Mammary microvascular endothelial cell (primary cell): ENCODE measurements at places on chromosomes 2 and 18. TPM values are rescaled to one million over a fixed set of nuclear protein-coding genes. Genes with fewer than 3 reads are reported as not detected.

The COL6A3 gene
- 3.0 and 4.3 TPM in 2 replicates for total RNA-seq

The TDRD15 gene
- total RNA-seq: not detected in 2 replicates

The STARD6 gene
- total RNA-seq: not detected in 2 replicates

The GATA6 gene
- 2.0 and 3.8 TPM in 2 replicates for total RNA-seq

The CYS1 gene
- total RNA-seq: 1.3 TPM in 1 of 2 replicates, not detected in the other

The GAREM1 gene
- 0.39 and 0.53 TPM in 2 replicates for total RNA-seq

The FAP gene
- total RNA-seq: 12.9 and 16.5 TPM in 2 replicates

The SEC11C gene
- total RNA-seq: 33.4 and 40.2 TPM in 2 replicates

The LTBP1 gene
- total RNA-seq: 27.4 and 27.5 TPM in 2 replicates

The COLEC11 gene
- total RNA-seq: 0.25 TPM in 1 of 2 replicates, not detected in the other

The ZNF396 gene
- total RNA-seq: 0.67 TPM in 1 of 2 replicates, not detected in the other

The CXCR2 gene
- total RNA-seq: not detected in 2 replicates

The TSPYL6 gene
- not detected in 2 replicates for total RNA-seq

The SATB2 gene
- 0.60 and 4.5 TPM in 2 replicates for total RNA-seq

The CFAP221 gene
- 0.07 TPM in 1 of 2 replicates, not detected in the other for total RNA-seq

The COL4A4 gene
- under 0.01 TPM in 1 of 2 replicates, not detected in the other for total RNA-seq

The ELP2 gene
- total RNA-seq: 37.4 and 45.5 TPM in 2 replicates

The ZSWIM2 gene
- not detected in 2 replicates for total RNA-seq

The CCDC74B gene
- 0.93 and 1.8 TPM in 2 replicates for total RNA-seq

The KCNG2 gene
- not detected in 2 replicates for total RNA-seq

The VSNL1 gene
- not detected in 2 replicates for total RNA-seq

The GKN1 gene
- not detected in 2 replicates for total RNA-seq

The SEPTIN10 gene
- total RNA-seq: 82.5 and 99.0 TPM in 2 replicates

The TMEM17 gene
- 1.4 and 2.0 TPM in 2 replicates for total RNA-seq

The PAX3 gene
- total RNA-seq: not detected in 2 replicates

The NT5C1B gene
- total RNA-seq: not detected in 2 replicates

The NEURL3 gene
- total RNA-seq: 0.34 and 1.7 TPM in 2 replicates

The COL4A3 gene
- total RNA-seq: not detected in 2 replicates

The SPEG gene
- 0.05 TPM in 1 of 2 replicates, not detected in the other for total RNA-seq

The GREB1L gene
- total RNA-seq: 0.07 and 3.1 TPM in 2 replicates

The PAX8 gene
- total RNA-seq: 2.1 and 2.8 TPM in 2 replicates

The TRIP12 gene
- 97.5 and 102 TPM in 2 replicates for total RNA-seq

The CPSF3 gene
- total RNA-seq: 37.7 and 48.1 TPM in 2 replicates

The ICA1L gene
- total RNA-seq: 2.1 and 2.5 TPM in 2 replicates

The LAMA3 gene
- total RNA-seq: 5.9 and 9.0 TPM in 2 replicates

The SULT1C2 gene
- total RNA-seq: not detected in 2 replicates

The RESP18 gene
- total RNA-seq: not detected in 2 replicates

The NOSTRIN gene
- 11.0 and 14.2 TPM in 2 replicates for total RNA-seq

The TUBB8B gene
- total RNA-seq: not detected in 2 replicates

The FRZB gene
- total RNA-seq: under 0.01 and 0.15 TPM in 2 replicates

The DQX1 gene
- total RNA-seq: not detected in 2 replicates

The SMCHD1 gene
- total RNA-seq: 23.2 and 25.2 TPM in 2 replicates

The IGFBP5 gene
- total RNA-seq: 0.33 and 1.0 TPM in 2 replicates

The FZD7 gene
- total RNA-seq: 0.27 TPM in 1 of 2 replicates, not detected in the other

The SLC4A3 gene
- total RNA-seq: not detected in 2 replicates

The ZNF638 gene
- total RNA-seq: 66.9 and 80.1 TPM in 2 replicates

The FLACC1 gene
- 0.44 TPM in 1 of 2 replicates, not detected in the other for total RNA-seq

The OXER1 gene
- not detected in 2 replicates for total RNA-seq

The UGT1A8 gene
- total RNA-seq: not detected in 2 replicates

The CHRNG gene
- total RNA-seq: not detected in 2 replicates

The FEV gene
- not detected in 2 replicates for total RNA-seq

The SRD5A2 gene
- not detected in 2 replicates for total RNA-seq

The L3MBTL4 gene
- 1.00 and 2.9 TPM in 2 replicates for total RNA-seq

The ATP5F1A gene
- 442 and 486 TPM in 2 replicates for total RNA-seq
